CD4-positive, alpha-beta T cell treated with Interleukin-17A for 4 hours (primary cell): ENCODE measurements at places on chromosomes 4 and X.

GRCh38 chr4:22869235-22869634, 176.5 kb downstream of the GBA3 start:
- DNase-seq = no peak

GRCh38 chrX:132367984-132368383, 120.9 kb downstream of the MBNL3 start:
- no peak for DNase-seq

GRCh38 chr4:48093991-48094416, 40.0 kb downstream of the TXK start:
- DNase-seq = no peak

- no peak for DNase-seq
These were observed 211.4 kb downstream of the GASK1B start for GRCh38 chr4:157961229-157961990.

- DNase-seq = no peak
These were observed 34.8 kb downstream of the PLAC1 start for GRCh38 chrX:134623293-134624045.

DNA sequence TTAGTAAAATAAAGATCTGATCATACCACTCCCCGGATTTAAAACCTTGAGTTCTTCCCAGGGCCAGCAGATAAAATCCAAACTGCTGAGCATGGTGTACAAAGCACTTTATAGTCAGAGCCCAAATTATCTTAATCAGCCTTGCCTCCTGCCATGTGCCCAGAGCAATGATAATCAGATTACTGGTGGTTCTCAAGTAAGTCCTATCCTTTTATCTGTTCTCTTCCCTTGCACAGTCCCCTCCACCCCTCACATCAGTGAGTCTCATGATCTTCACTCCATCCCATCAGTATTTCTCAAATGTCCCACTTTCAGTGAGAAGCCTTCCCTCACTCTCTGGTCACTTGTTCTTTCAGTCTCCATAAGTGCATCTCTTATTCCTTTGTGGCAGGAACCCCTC, 22.7 kb downstream of the INTS6L start:
- no peak for DNase-seq

- DNase-seq = no peak
These were observed 31.6 kb downstream of the CTBP1 start for GRCh38 chr4:1217366-1217765.

- DNase-seq = no peak
These were observed 2.3 kb downstream of the P2RY4 start for GRCh38 chrX:70257423-70258288.

DNA sequence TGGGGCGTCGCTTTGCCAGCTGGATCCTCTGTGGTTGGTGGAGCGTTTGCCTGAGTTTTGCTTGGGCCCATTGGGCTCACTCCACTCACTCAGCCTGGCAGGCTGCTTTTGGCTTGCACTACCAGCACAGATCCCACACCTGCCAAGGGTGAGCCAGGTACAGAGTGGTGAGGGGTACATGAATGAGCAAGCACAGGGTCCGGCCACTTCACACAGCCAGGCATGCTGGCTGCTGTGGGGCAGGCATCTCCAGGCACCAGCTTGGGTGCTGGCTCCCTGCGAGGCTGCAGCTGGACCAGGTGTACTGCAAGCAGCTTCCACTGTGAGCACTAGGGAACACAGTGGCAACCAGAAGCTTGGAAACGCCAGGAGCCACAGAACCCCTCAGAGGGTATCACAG, 60.1 kb upstream of the NPNT start:
- no peak for DNase-seq

DNA sequence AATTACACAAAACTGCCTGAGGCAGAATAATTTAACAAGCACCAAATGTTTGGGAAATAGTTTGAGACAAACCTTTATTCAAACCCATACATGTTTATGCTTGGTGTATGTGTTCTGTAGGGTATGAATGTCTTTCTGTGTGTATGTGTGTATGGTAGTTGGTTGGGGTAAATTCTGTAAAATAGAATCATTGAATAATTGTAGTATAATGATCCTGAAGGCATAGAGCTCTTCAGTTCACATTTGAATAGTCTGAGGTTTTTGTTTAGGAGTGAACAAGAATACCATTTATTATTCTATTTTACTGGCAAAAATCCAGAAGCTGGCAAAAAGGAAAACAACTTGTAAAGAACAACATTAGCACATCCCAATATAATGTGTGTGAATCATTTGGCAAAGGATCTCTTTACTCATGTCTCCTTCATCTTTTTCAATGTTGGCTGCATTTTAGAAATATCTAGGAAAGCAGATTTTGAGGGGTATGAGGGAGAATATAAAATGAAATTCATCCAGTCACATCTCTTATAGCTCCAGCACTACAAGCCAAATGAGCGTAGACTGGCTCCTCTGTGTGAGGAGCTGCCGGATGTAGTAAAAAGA, 360.0 kb downstream of the CHIC1 start:
- DNase-seq = no peak

- no peak for DNase-seq
These were observed 892.1 kb upstream of the INTU start for GRCh38 chr4:126740687-126741086.

GRCh38 chrX:149848855-149849254, 32.1 kb upstream of the MAGEA8 start:
- DNase-seq = no peak

- no peak for DNase-seq
These were observed 104.6 kb downstream of the PSAPL1 start for GRCh38 chr4:7330031-7330596.

GRCh38 chr4:107265859-107266258, 229.7 kb upstream of the DKK2 start:
- no peak for DNase-seq

GRCh38 chrX:13215729-13216128, 104.1 kb downstream of the ATXN3L start:
- DNase-seq = no peak

DNA sequence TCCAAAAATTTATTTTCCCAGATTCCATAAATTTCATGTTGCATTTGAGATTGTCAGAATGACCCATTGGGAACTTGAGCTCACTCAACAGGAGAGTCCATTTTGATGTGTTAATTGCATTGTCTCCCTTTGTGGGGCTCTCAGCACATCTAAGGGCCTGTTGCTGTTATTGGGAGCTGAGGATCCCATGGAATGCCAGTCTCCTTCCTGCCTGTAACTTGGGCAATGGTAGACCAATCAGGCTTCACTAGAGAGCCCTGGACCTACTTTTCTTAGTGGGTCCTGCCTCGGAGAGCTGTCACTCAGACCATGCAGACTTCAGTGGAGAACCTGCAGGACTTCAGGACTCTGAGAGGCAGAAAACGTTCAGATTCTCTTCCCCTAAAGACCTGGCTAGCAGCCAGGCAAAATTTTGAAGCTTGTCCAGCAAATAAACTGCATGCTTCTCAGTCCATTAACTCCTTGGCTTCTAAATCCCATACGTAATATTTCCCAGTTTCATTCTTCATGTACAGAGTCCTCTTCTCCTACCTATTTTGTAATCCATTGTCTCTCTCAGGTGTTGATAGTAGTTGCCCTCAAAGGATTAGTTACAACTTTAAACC, 25.1 kb downstream of the OCRL start:
- DNase-seq = no peak

GRCh38 chr4:69858690-69859089, 1.3 kb downstream of the SULT1E1 start:
- no peak for DNase-seq

- no peak for DNase-seq
These were observed 43.5 kb downstream of the MAMLD1 start for GRCh38 chrX:150406596-150406995.

- DNase-seq = no peak
These were observed 20.8 kb downstream of the USO1 start for GRCh38 chr4:75745161-75745560.

- no peak for DNase-seq
These were observed 68.5 kb downstream of the METTL14 start for GRCh38 chr4:118753685-118754084.

- DNase-seq = no peak
These were observed 32.1 kb downstream of the SLC34A2 start for GRCh38 chr4:25687773-25688172.

DNA sequence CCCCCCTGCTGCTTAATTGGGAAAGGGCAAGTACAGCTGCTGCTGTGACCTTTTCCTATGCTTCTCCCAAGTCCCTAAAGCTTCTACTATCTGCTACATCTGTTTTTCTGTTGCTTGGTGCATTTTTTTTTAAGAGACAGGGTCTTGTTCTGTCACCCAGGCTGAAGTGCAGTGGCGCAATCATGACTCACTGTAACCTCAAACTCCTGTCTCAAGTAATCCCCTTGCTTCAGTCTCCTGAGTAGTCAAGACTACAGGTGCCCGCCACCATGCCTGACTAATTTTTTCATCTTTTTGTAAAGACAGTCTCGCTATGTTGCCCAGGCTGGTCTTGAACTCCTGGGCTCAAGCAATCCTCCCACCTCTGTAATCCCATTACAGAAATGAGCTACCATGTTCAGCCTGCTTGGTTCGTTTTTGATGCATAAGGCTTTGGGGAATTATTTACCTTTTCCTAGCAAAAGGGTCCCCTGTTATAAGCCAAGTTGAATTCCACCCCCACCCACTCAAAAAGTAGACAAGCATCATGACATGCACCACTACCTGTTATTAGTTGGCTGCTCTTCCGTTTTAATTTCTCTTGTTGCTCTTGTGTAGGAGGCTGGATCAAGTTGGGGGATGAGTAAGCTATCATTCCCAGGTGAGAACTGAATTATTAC, 39.6 kb downstream of the DGKK start:
- no peak for DNase-seq

DNA sequence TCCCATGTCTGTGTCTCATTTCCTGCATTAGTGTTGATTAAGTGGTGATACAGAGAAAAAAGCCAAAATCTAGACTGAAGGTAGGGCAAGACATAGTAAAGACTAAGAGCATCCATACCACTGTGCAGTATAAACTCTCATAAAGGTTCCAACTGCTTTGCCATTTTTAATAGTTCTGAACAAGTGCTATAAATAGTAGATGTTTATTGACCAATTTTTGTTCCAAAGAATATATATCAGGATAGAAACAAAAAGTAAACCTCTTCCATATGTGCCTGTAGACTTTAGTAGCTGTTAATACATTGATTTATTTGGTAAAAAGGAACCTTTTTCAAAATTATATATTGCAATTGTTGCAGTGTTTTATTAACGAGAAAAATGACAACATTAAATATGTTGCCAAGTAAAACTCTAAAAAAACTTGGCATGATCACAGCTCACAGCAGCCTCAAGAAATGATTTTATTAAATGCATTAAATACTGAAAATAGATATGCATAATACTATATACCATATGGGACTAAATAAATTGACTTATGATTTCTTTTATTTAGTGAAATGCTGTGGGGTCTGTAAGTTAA, 22.3 kb upstream of the AASDH start:
- DNase-seq = no peak

- DNase-seq = no peak
These were observed 217.6 kb upstream of the TTC29 start for GRCh38 chr4:147163311-147163710.

- no peak for DNase-seq
These were observed 51.1 kb downstream of the TMEM156 start for GRCh38 chr4:38980903-38981676.

- DNase-seq = no peak
These were observed 158.4 kb upstream of the MAGEC2 start for GRCh38 chrX:142363501-142363900.

GRCh38 chr4:153220682-153221395, 16.6 kb downstream of the TRIM2 start:
- DNase-seq = no peak

GRCh38 chr4:74444891-74445642, at the start of gene AREG:
AREG (plus strand) TSS chr4:74445136; CDS start chr4:74445346, 210 bp downstream.
- peak; percentile 95 for DNase-seq

GRCh38 chrX:71515038-71515396, 17.9 kb upstream of the OGT start:
- DNase-seq = no peak

DNA sequence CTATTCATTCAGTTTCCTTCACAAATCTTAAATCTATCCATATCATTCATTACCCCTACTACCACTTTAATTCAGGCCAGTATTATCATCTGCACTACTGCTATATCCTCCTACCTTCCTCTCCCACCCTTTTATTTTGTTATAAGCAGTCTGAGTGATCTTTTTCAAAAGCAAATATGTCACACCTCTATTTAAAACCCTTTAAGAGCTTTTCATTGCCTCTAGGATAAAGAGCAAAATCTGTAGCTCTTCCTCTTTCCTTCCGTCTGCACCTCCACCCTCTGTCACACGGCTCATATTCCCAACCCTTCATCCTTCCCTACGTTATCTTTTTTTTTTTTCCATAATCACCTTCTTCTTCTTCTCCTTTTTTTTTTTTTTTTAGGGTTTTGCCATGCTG, 60.3 kb upstream of the SMIM10 start:
- no peak for DNase-seq

- DNase-seq = peak; percentile 28
These were observed 82.4 kb upstream of the HPRT1 start for GRCh38 chrX:134377537-134377936.

GRCh38 chrX:72016881-72017783, 106.5 kb downstream of the NHSL2 start:
- no peak for DNase-seq

GRCh38 chr4:40662962-40663604, 33.4 kb upstream of the RBM47 start:
- DNase-seq = no peak

DNA sequence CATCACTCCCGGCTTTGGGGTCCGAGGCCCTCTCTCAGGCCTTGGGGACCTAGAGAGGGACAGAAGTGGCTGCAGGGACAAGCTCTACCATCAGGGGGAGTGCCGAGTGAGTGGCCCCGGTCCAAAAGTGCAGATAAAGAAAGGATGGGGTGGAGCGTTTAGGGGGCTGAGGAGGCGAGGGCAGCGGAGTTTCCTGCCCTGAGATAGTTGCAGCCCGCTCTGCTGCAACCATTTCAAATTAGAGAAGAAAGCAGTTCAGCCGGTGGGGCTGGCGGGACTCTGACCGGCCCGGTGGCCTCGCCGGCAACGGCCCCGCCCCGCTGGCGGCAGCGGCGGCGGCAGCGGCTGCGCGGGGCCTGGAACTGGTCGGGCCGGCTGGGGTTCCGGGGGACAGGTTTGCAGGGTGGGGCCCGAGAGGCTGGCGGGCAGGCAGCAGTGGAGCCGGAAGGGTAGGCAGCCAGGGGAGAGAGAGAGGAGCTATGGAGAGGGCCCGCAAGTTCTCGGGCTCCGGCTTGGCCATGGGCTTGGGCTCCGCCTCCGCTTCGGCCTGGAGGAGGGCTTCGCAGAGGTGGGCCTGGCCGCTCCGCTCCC, 7.6 kb downstream of the DLG3 start:
- peak; percentile 68 for DNase-seq

GRCh38 chrX:72349190-72349589, 43.5 kb upstream of the CITED1 start:
- DNase-seq = no peak
